ENCODE measurements at places on chromosomes 7 and 10.

- no peak for DNase-seq
These were observed 487.0 kb upstream of the SEMA3D start for GRCh38 chr7:85673876-85674275.

DNA sequence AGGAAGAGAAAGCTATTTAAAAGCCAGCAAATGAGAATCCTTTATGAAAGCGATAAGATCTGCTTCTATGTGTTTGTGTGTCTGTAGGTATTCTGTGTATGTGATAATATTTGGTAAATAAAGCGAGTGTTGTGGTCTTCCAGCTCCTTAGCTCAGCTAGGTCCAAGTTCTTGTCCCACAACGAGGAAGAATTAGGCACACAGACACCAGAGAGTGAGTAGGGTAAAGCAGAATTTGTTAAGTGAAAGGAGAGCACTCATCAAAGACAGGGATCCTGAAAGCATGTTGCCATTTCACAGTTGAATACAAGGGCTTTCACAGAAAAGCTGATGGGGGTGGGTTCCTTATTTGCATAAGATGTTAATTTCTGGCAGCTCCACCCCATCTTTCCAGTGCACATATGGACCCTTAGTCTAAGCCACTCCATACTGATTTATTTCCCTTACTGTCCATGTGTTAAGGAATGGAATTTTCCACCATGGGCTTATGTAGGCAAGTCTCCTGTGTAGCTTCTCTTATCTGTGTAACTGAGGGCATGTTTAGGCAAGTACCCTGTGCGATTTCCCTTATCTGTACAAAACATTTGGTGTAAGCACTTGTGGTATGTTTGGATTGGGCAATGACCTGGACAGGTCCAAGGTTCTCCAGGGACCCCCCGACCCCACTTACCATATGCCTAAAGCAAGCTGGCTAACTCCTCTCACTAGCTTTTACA lies 165.9 kb upstream of the VIPR2 start:
- DNase-seq, result no peak

DNA sequence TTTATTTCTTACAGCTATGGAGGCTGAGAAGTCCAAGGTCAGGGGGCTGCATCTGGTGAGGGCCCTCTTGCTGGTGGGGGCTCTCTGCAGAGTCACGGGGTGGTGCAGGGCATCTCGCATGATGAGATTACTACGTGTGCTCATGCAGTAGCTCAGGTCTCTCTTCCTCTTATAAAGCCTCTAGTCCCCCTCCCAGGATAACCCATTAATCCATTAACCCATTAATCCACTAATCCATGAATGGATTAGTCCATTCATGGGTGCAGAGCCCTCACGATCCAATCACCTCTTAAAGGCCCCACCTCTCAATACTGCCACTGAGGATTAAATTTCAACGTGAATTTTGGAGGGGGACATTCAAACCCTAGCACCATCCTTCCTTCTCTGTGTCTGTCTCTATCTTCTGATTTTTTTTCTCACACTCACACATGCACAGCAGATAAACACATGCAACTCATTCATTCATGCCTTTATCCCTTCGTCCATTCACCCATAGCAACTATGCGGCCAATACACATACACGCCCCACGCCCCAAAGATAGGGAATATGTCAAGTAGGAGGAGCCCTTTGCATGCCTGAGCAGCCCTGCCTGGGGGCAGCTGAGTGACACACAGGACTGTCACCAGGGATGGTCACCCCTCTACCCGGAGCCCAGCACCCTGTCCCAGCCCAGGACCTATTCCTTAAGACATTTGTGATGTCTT lies 86.5 kb downstream of the C10orf105 start:
- no peak for DNase-seq

- no peak for DNase-seq
These were observed 83.9 kb downstream of the PARD3 start for GRCh38 chr10:34731213-34731612.

- DNase-seq, result peak; percentile 16
These were observed 45.2 kb upstream of the BHLHA15 start for GRCh38 chr7:98165827-98166667.

DNA sequence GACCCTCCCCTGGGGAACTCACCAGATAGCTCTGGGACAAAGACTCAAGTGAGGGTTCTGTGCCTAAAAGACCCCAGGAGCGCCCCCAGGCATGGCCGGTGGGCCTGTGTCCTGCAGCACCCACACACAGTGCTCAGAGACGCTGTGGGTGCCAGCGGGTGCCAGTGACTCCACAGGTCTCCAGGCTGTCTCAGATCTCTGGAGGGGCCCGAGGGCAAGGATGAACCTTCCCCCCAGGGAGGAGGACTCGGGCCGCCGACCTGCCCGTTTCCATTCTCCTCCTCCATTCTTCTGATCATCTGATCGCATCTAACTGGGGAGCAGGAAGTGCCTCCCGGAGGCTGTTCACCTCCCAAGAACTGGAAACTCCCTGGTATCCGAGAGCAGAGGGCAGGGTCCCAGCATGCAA lies 980 bp downstream of the ADAM8 start:
- no peak for DNase-seq

DNA sequence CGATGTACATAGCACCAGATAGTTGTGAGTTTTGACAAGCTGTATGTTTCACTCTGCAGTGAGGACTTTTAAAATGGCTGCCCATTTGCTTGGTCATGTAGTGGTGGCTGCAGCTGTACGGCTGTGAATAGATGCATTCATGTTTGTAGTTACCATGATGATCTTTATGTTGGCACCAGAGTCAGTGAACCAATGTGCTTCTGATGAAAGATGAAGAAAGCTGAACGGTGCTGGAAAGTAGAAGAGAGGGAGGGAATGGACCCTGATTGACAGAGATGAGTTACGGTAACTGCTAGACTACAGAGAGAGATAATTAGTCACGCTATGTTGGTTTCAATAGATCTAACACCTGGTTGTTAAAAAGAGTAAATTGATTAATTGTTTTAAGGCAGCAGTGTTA lies 256.8 kb downstream of the CELF2 start:
- DNase-seq, result no peak

GRCh38 chr10:3805791-3806461 lies 20.9 kb upstream of the KLF6 start:
- peak; percentile 89 for DNase-seq

GRCh38 chr10:117096599-117097201 lies 41.4 kb downstream of the VAX1 start:
- no peak for DNase-seq

DNA sequence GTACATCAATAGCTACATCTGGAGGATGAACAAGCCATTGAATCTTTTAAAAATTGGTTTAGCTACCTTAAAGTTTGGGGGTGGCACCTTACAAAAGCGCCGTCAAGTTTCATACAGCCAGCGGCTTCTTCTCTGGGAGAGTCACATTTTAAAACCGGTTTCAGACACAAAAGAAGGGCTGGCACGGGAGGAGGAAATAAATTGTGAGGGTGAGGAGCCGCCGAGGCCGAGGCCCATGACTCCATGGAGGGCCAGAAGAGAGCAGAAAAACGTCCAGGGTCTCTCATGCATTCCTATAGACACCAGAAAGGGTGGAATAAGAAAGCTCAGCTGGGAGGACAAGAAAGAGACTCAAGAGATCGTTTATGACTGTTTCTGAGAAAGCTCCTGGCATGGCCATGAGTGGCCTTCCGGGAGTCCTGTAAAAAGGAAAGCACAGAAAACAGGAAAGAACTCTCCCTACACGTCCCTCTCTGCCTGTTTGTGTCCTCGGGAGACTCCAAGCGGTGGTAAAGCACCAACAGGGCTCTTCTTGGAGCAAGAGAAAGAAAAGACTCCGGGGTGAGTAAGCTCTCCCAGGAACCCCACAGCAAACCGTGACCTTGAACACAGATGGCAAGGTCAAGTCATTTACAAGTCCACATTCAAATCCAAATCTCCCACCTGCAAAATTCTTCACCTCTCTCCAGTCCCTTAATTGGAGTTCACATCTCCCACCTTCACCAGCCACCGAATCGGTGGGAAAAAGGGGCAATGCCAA lies 1.8 kb downstream of the FRAT2 start:
- peak; percentile 61 for DNase-seq

DNA sequence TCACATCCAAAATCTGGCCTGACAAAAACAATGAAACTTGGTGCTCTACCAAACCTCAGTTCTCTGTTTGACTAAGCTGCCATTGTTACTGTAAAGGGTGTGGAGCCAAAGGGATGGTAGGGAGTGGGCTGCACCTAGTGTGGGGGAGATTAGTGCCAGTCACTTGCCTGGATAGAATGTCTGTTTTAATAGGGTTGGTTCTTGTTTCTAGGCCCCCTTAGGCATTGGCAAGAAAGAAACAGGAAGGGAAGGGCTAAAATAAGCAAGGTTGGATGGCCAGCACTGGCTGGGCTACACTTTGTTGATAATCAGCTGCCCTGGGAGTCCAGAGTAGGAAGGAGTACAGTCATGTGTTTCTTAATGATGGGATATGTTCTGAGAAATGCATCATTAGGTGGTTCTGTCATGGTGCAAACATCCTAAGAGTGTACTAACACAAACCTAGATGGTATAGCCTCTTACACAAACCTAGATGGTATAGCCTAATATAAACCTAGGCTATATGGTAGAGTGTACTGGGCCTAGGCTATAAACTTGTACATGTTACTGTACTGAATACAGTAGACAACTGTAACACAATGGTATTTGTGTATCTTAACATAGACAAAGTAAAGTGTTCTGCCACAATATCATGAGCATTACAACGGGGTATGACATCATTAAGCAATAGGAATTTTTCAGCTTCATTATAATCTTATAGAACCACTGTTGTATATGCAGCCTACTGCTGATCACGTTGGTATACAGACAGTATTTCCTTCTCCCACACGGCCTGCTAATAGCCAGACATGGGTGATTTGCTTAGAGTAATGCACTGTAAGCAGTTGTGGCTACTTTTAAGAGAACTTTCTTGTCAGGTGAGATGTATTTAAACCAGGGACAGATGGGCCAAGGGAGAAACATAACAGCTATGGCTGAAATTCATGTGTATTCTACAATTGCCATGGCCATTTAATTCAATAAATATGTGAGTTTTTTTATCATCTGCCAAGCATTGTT lies 15.4 kb downstream of the BBIP1 start:
- DNase-seq, result no peak

GRCh38 chr7:71782051-71782450 lies 630.1 kb downstream of the CALN1 start:
- DNase-seq, result no peak

- DNase-seq, result peak; percentile 54
These were observed 259.8 kb downstream of the GLI3 start for GRCh38 chr7:41977151-41977651.

GRCh38 chr7:73442903-73443500 lies 9.4 kb downstream of the FZD9 start:
- no peak for DNase-seq

DNA sequence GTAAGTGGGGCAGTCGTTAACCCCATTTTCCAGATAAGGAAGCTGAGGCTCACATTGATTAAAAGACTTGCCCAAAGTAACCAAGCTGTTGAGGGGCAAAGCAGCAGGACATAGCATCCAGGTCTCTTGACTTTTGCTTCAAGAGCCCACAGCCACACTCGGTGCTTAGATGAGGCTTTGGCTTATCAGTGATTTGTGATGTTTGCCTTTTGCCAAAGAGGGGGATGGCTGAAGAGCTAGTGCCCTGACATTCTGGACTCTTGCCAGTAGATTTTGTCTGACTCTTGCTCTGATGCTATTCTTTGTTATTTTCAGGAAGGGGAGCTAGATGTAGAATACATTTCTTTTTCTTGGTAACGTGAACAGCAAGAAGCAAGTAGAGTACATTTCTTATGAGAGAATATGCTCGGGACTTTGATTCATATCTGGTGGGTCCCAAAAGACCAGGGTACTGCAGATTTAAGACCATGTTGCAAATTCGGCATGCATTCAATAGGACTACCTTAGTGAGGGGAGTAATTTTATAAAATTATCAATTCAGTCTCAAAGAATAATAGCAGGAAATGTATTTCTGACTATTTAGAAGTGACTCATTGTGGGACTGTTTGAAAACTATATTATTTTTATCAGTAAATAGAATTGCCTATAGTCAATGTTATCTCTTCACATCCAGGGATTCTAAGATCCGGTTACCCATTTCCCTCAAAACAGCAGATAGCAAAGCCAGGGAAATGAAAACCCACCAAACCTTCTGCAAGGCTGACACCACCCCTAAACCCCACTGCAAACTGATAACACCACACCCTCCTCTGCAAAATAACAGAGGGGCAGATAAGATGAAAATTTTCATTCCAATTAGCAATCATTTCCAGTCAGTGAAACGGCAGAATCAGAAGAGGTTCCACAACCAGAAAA lies 180.0 kb upstream of the BMPER start:
- no peak for DNase-seq

- no peak for DNase-seq
These were observed 449.2 kb downstream of the IPMK start for GRCh38 chr10:57818522-57818921.

DNA sequence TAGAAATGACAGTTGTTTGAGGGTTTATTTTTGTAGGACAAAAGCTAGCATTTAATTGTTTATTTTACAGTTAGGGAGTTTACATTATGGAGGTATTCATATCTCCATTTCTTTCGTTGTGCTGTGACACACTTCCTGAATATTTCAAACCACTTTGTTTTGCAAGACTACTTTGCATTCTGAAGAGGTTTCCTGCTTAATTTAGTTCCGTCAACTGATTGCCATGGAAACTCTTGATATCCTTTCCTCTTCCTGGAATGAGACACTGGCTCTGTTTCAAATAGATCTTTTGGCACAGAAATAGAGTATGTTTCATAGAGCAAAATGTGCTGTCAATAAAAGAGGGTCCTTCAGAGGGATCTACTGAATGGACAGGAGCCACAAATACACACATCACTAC lies 159.5 kb upstream of the AGR3 start:
- peak; percentile 86 for DNase-seq

DNA sequence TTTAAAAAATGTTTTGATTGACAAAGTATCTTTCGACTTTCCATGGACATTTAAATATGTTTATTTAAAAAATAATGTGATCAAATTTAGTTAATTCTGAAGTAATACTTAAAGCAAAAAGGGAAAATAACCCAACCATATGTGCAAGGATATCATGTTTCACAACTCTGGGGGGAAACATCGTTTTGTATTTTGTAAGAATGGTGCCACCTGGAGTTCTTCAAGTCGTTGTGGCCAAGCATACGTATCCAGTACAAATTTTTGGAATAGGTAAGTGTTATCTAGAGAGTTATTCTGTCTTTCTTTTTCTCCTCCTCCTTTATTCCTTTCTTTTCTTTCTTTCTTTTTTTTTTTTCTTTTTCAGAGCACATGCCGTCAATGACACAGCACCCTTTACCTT lies 176.2 kb upstream of the CSTF2T start:
- DNase-seq, result no peak

GRCh38 chr7:131249003-131249402 lies 78.7 kb upstream of the MKLN1 start:
- DNase-seq, result peak; percentile 97

- DNase-seq, result no peak
These were observed 12.3 kb downstream of the AUTS2 start for GRCh38 chr7:69610374-69611084.

GRCh38 chr10:75287697-75288096 lies 51.9 kb upstream of the COMTD1 start:
- no peak for DNase-seq

DNA sequence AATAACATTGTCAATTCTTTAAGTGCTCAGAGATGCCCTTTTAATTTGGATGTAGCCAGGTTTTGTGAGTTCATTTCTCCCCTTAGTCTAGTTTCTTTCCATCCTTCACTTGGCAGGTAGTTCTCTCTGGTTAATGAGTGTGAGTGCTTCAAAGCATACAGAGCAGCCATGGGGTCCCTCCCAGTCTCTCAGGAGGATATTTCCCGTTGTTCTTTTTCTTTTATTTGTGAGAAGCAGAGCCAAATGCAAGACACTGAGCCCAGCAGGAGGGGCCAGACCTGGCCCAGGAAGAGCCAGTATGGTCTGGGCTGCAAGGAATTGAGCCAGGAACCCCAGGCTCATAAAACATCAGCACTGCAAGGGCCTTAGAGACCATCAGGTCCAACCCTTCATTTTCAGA lies 52.4 kb downstream of the PLCE1 start:
- no peak for DNase-seq
